Ovary (tissue), 10 donors: ENCODE measurements at places on chromosomes 11 and 22. TPM values are rescaled to one million over a fixed set of nuclear protein-coding genes. Genes with fewer than 3 reads are reported as not detected.

The LRRC74B gene
- not detected for total RNA-seq

The ACR gene
- total RNA-seq = not detected

The TRIM48 gene
- not detected for total RNA-seq

The CBX6 gene
- 175 TPM for total RNA-seq

GRCh38 chr11:107859459-107860239, 1.1 kb upstream of the SLC35F2 start:
- peak; percentile 46 for DNase-seq
- H3K27me3 ChIP-seq = no peaks in the 10 kb centered on the region
- H3K4me1 ChIP-seq = peaks cover 1% of the 10 kb centered on the region
- peak overlapping the region; percentile 74 for H3K4me3 ChIP-seq
- H3K27ac ChIP-seq = no peak overlapping the region

GRCh38 chr11:1211838-1212237, 11.0 kb upstream of the MUC5B start:
- no peaks in the 10 kb centered on the region for H3K4me1 ChIP-seq
- no peaks in the 10 kb centered on the region for H3K27me3 ChIP-seq
- no peak for DNase-seq
- H3K36me3 ChIP-seq = no peaks in the 10 kb centered on the region
- no peak overlapping the region for H3K27ac ChIP-seq
- H3K4me3 ChIP-seq = no peak overlapping the region

DNA sequence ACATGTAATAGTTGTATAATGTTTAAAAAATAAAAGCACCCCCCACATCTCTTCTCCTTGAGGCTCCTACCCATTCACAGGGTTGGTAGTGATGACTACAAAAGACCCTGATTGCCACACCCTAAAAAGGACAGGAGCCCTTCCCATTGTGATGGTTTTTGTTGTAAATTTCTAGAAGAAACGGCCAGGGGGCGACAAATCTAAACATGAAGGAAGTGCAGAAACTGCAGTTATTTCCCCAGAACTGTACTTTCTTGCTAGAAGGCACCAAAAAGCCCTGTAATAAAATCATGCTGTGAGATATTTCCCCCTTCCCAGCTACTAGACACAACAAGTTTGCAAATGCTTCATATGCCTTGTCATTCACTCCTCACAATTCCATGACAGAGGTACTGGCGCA, 10.8 kb downstream of the PRR5L start:
- no peak overlapping the region for H3K4me3 ChIP-seq
- no peak for DNase-seq
- no peaks in the 10 kb centered on the region for H3K4me1 ChIP-seq
- no peak overlapping the region for H3K27ac ChIP-seq

GRCh38 chr11:119622454-119623143, 106.4 kb downstream of the NECTIN1 start:
- DNase-seq = no peak
- H3K27me3 ChIP-seq = no peaks in the 10 kb centered on the region
- H3K27ac ChIP-seq = no peak overlapping the region
- no peaks in the 10 kb centered on the region for H3K4me1 ChIP-seq
- H3K36me3 ChIP-seq = no peaks in the 10 kb centered on the region
- H3K4me3 ChIP-seq = no peak overlapping the region

GRCh38 chr11:65915821-65916251, 3.0 kb downstream of the C11orf68 start:
- no peak overlapping the region for H3K4me3 ChIP-seq
- no peaks in the 10 kb centered on the region for H3K36me3 ChIP-seq
- peak; percentile 85 for DNase-seq
- H3K4me1 ChIP-seq = peaks cover 46% of the 10 kb centered on the region

DNA sequence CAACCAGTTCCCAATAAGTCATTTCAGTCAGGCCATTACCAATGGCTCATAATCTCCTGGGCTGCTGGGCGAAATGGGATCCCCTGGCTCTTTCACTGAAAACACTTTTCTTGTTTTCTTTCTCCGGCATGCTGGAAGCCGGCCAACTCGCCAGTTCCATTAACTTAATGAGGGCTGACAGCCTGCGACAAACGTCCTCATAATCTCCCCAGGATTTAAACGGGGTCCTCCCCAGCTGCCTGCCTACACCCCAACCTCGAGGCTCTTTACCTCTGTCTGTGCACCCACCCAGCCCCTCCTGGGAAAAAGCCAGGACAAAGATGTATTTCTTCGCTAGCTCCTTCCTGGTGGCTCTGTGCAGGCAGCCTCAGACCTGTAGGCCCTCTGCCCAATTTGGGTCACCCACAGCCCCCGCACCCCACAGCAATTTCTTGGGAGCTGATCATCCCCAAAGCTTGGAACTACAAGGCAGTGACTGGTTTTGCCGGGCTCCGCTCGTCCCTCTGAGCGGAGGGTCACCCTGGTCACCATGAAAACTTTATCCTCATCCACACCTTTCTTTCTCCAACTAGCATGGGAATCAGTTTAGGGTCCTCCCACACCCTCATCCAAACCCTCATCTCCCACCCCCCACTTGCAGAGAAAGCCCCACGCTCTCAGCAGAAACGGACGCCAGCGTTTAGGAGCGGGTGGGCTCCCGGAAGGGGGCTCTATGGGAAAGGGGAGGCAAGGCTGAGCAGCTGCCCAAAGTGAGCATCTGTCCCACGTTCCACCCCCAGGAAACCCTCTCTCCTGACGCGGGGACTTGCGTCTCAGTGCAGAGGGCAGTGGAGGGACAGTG, 51.1 kb upstream of the KCNQ1OT1 start:
- no peak overlapping the region for H3K4me3 ChIP-seq
- no peaks in the 10 kb centered on the region for H3K36me3 ChIP-seq
- DNase-seq = no peak

DNA sequence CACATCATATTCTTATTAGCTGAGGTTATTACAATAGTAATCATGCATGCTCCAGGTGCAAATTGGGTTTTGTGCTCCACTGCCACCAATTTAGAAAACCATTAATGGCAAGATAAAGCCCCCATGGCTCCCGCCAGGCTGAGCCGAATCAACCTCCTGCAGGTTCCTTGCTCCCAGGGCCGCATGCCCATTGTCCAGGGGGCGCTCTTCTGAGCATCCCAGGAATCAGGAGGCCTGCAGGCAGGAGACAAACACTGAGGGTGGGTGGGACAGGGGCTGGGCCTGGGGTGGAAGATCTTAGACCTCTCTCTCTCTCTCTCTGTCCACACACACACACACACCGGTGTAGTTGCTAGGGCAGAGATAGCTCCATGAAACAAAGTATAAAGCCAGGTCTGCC, 57.4 kb downstream of the BUD13 start:
- DNase-seq = no peak
- H3K27ac ChIP-seq = no peak overlapping the region
- no peaks in the 10 kb centered on the region for H3K4me1 ChIP-seq
- H3K4me3 ChIP-seq = no peak overlapping the region

DNA sequence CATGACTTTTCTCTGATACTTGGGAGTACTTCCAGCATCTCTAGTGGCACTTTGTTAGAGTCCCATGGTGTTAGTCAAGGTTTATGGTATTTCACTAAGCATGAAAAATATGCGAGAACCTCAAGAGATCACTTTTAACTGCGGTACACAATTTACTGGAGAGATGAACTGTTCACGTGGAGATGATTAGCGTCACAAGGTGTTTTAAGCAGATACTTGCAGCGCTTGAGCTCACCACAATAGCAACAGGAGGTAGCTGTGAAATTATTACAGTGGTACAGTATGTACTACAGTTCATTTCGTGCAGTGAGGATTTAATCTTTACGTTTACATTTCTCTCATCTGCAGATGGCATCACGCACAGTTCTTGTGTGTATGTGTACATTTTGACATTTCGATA, 4.5 kb downstream of the PARVA start:
- H3K4me1 ChIP-seq = peaks cover 10% of the 10 kb centered on the region
- DNase-seq = no peak
- no peak overlapping the region for H3K4me3 ChIP-seq
- H3K27ac ChIP-seq = no peak overlapping the region

- DNase-seq = no peak
- H3K36me3 ChIP-seq = no peaks in the 10 kb centered on the region
Measured at GRCh38 chr22:29195964-29196666, 9.6 kb upstream of the EMID1 start.
